Liver (tissue), 10 donors: ENCODE measurements at places on chromosomes 6 and 20.

DNA sequence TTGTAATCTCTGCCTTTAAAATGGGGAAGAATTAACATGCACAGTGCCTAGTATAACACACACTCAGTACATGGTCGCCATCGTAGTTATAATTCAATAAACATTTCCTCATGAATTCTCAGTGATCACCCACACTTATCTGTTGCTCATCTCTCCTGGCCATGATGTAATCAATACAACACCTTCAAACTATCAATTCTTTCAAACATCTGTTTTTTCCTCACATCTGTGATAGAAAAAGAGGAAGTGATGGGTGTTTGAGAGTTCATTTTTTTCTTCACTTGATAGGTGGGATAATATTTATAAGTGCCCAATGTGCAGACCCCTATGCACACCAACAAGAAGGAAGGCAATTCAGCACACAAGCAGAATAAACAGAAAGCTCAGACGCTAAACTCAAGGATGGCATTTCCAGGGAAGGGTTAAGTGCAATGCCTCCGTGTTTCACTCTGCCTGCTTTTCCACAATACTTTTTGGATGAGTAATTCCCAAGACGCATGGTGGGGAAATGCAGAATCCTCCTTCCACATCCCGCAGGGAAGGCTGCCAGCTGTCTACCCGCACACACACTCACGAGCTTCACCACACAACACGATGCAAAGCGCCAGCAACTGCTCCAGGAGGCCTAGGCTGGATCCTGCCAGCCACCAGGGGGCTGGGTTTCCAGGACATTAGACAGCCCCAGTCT is 100.3 kb downstream of the GMPR start:
- DNase-seq: no peak

DNA sequence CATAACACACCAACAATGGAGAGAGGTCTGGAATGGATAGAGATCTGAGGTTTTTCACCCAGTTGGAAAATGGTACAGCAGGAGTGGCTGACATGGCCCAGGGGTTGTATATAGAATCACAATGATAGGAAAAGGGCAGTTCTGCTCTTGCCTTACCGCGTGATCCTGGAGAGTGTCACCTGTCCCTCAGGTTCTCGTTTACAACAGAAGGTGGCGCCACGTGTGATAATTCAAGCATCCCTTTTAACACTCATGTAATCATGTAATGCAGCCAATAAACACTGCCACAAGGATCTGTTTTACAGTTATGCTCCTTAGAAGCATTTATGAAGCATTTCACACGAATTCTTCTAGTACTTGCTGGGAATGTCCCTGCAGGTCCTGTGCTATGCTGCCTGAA is 12.9 kb upstream of the WFDC2 start:
- no peak for DNase-seq

DNA sequence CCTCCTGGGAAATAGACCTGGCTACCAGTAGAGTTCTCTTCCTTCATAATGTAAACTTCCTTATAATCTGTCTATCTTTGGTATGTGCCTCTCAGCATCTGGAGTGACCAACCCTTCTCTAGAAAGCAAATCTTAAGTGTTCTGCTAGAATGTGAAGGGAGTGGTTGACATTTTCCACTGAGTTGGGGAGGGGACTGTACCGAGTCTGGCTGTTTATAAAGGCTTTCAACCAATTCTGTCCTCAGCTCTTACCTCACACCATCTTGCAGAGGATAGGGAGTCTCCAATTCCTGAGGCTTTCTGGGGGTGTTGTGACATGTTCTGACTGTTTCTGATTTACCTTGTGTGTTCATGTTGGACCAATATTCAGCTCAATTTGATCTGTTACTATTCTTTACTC is 39.6 kb downstream of the FAM217A start:
- DNase-seq: no peak

DNA sequence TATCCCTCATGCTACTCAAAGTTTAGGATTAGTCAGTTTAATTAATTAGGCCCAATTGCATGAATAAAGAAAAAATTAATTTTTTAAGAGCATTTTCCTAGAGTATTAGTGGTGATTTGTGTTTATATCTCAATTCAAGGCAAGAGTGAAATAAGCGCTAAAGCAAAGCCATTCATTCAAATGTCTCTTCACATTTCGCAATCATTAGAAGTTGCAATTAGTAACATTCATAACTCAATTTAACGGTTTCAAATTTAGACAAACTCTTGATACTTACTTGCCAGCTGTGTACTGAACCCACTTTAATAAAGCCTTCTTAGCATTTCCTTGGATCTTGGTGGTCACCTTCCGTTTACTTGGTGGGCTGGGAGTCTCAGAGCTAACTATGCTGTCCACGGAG is 127.2 kb downstream of the SYNE1 start:
- no peak for DNase-seq

DNA sequence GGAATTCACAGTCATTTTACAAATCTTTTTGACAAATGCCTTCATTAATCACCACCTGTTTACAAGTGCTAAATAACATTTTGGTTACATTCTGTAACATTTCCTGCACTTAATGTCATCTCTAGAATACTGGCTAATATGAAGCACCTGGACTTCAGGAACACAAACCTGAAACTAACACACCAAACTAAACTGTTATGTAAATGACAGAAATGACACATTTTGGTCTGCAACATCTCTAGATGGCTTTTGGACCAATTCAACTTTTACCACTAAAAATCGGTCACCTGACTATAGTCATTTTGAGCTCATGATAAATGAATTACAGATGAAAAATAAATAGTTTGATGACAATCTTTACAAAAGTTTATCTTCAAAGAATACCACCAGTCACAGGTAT is 80.6 kb downstream of the ATG5 start:
- DNase-seq: no peak

DNA sequence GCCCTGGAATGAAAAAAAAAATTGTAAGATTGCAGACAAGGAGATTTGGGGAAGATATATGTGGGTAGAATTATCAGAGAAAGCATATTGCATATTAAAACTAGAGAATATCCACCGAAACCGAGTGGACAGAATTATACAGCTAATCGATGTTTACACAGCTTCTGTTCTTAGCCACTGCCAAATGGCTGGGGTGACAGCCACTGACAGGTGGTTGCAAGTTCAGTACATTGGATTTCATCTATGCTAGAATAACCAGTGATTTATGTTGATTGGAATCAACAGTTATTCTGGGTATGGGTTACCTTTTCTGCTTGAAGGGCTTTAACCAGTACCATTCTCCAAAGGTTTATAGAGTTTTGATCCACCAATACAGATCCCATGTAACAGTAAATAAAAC is 48.4 kb upstream of the THEMIS start:
- no peak for DNase-seq

- DNase-seq: no peak
These were observed 34.9 kb downstream of the GPLD1 start for GRCh38 chr6:24454452-24454851.

DNA sequence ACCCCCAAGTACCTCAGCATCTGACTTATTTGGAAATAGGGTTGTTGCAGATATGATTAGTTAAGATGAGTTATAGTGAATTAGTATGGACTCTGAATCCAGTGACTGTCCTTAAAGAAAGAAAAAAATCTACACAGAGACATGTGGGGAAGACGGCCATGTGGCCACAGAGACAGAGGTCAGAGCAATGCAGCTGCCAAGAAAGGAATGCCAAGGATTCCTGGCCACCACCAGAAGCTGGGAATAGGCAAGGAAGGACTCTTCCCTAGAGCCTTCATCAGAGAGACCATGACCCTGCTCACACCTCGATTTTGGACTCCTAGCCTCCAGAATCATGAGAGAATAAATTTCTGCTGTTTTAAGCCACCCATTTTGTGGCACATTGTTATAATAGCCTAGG is 81.8 kb downstream of the FYN start:
- DNase-seq: no peak

GRCh38 chr20:46216770-46217464 is 91.4 kb downstream of the CDH22 start:
- DNase-seq: no peak
